ENCODE measurements at places on chromosomes 16 and 17.

DNA sequence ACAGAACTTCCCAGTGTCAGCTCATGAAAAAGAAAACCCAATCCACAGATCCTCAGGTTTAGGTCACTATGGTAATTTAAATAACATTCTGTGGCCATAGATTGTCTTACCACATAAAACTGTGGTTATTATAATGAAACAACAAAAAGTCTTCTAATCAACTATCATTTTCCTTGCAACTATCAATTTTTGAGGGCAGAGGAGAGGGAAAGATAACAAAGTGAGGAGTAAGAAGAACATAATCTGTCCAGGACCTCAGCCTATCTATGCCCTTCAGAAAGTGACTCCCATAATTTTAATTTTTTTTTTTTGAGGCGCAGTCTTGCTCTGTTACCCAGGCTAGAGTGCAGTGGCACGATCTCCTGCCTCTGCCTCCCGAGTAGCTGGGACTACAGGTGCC lies 4.0 kb upstream of the GGNBP2 start:
- DNase-seq = no peak

- no peak for DNase-seq
Observed at GRCh38 chr16:75095204-75095621, 21.4 kb downstream of the LDHD start.

DNA sequence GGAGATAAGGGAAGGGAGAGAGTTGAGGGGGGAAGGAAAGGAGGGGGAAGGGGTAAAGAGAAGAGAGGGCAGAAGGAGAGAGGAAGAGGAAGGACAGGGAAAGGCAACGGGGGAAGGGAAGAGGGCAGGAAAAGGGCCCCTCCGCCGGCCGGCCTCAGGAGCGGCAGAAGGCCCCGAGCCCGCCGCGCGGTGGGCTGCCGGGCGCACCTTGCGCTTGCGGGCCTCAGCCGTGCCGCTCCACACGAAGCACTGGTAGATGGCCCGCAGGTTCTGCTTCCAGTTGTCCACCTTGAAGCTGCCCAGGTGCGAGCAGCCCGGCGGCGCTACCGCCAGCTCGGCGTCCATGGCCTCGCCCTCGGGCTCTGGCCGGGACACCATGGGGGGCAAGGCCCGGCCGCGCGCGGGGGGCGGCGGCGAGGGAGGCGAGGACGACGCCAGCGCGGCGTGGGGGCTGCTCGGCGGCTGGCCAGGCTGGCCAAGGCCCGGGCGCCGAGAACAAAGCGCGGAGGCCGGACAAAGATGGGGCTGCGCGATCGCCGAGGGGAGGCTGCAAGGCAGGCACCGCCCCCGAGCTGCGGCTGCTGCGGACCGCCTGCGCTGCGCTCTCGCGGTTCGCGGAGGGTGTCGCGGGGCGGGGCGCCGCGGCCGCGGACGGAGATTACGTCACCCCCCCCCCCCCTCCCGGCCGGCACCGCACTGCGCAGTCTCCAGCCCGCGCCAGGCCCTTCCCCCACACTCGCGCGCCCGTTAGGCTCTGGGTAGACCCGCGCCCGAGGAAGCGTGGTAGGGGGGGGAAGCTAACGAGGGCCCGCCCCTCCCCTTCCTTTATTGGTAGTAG lies at the start of gene USP22:
Gene USP22, minus strand, starts transcription at position 554 of the 838 bp plus-strand sequence. Its CDS starts 176 bp downstream, at position 378.
- DNase-seq = no peak

DNA sequence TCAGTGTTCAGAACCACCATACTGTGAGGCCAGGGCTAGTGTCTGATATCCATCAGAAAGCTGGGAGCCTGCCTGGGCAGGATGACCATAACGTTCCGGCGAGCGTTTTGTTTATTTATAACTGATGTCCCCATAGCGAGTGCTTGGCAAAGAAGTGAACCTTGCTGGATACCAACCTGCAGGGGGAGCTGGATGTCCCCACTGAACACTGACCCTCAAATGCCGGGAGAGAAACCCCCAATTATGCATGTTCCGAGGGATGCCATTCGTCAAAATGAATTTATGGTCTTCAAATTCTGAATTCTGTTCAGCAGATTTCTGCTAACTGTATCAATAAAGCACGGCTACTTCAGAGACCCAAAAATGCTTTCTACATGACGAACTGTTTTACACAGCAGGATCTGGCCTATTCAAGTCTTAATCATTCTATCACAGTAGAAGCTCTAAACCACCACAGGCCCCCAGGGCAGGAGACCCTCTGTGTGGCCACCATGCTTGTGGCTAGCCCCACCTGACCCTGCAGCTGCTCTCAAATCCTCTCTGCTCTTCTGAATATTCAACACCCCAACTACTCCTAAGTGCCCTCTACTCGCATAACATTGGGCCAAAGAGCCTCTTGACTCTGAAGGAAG lies 15.2 kb downstream of the MED24 start:
- no peak for DNase-seq

DNA sequence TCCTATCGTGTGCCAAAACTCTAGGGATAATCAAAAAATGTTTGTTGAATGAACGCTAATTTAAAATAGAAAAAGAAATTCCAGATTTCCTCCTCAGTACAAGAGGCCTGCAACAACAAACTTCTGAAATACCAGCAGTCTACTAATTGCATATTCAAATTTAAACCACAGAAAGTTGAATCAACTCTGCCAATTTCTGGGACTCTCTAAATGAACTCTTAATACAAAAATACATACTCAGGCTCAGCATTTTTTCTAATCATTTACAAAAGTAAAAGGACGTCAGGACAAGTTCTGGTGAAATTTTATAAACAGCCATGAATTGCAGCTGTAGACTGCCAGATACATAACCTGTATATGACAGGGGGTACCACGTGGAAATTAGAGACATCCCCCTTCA lies 49.0 kb downstream of the KANSL1 start:
- no peak for DNase-seq

DNA sequence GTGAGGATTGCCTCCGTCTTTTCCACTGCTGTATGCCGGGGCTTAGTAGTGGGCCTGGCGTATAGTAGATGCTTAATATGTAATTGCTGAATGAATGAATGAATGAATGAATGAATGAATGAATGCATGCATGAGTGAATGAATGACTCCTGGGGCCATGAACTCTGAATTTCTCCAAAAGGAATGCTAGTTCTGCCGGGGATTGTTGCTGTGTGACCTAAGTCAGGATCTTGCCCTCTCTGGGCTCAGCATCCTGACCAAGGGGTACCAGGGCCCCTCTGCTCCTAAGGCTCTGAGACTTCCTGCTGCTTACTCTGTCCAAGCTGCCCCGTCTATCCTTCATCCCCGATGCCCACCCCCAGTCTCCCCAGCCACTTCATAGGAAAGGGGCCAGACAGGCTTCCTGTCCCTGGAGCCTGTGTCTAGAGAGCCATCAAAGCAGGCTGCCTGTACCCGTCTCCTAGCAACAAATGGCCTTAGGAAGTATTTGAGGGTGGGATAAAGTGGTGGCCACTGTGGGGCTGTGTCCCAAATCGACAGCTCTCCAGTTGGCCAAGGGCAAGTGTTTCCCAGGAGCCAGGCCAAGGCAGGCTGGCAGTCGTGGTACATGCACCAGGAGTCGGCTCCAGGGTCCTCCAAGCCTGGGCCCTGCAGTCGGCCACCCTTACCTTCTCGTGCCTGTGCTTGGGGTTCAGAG lies 11.6 kb upstream of the MPRIP start:
- DNase-seq = no peak

DNA sequence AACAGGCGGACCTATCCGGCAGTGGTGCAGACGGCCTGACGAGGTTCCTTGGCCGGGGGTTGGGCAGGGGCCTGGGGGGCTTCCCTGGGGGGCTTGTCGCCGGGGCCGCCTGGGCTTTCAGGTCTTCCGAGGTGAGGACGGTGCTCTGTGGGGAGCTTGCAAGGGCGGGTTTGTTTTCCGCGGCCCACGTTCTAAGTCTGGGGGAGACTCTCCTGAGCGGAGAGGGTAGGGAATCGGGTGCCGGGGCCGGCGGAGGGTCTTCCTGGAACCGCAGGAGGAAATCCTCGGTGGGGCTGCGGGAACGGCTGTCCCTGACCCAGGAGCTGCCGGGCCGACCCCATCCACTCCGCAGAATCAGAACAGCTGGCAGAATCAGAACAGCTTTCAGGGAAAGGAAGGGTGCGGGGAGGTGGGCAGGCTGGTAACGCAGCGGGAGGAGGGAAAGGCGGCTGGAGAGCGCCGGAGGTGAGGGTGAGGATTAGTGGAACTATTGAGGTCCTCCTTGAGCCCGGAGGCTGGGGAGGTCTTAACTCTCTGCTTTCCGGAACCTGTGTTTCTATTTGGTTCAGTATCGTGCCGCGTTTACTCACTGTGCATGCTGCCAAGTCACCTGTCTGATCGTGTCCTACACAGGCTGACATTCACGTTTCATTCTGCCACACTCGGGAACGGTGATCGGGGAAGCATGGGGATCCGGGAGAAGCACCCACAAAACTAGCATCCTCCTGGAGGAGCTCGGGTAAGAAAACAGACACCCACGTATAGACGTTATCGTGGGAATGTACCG lies 28.9 kb downstream of the CPSF4L start:
- no peak for DNase-seq

DNA sequence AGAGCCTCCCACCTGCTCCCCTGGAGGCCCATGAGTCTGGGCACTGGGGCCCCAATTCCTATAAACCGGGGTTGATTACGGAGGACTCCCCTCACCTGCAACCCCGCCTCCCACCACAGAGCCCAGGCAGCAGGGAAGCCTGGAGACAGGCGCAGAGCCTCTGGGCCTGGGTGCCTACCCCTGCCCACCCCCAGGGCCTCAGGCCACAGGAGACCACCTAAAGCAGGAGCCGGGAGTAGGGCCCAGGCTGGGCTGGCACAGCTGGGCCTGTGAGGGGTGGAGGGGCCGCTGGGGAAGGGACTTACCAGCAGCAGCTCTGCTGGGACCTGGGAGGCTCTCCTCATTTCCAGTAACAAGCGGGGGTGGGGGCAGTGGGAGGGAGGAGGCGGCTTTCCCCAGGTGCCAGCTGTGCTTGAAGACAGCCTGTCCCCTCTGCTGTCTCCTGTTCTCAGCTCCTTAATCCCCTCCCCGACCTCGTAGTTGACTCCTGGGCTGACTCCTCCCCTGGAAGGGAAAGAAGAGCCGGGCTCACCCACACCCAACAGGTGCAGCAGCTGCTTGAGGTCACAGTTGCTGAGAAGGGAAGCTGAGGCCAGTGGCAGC lies 46.8 kb downstream of the TMEM235 start:
- no peak for DNase-seq

DNA sequence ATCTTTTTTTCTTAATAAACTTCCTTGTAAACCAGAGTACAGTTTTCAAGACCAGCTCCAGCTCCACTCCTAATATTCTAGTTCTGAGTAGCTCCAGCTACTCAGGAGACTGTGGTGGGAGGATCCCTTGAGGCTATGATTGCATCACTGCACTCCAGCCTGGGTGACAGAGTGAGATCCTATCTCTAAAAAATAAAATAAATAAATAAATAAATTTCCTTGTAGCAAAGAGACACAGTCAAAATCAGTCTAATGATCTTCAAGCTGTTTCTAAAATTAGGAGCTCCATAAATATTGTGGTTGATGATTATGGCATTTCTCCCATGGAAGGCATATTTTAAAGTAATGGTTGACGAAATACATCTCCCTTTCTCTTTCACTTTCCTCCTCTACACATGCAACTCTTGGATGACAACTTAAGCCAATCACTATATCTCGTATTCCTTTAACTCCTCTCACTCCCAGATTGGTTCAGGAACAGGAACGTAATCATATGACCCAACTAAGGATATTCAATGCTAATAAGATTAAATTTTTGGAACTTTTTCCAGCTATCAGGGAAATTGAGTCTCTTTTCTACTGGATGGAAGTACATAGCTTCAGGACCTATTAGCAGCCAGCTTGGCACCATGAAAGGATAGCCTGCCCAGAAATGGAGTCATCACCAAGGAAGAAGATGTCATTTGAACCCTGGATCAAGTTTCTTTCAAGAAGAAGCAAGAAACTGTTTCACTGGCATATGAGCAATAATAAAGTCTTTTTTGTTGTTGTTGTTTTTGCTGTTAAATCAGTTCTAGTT lies 42.1 kb upstream of the TAOK1 start:
- DNase-seq = no peak

DNA sequence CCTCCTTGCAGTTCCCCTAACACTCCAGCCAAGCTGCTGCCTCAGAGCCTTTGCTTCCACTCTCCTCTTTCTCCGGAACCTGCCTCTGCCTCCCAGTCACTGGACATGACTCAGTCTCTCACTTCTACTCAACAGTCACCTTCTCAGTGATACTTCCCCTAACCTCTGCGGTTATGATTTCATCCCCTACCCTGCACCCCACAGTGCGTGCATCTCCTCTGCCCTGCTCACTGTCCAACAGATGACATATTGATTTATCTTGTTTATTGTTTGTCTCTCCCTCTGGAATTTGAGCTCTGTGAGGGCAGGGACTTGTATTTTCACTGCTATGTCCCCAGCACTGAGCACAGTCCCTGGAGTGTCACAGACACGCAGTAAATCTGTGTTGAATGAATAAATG lies 100.7 kb downstream of the CYLD start:
- no peak for DNase-seq

Measured in CD4-positive, alpha-beta memory T cell (primary cell).